ENCODE measurements at places on chromosomes 1 and 21.

DNA sequence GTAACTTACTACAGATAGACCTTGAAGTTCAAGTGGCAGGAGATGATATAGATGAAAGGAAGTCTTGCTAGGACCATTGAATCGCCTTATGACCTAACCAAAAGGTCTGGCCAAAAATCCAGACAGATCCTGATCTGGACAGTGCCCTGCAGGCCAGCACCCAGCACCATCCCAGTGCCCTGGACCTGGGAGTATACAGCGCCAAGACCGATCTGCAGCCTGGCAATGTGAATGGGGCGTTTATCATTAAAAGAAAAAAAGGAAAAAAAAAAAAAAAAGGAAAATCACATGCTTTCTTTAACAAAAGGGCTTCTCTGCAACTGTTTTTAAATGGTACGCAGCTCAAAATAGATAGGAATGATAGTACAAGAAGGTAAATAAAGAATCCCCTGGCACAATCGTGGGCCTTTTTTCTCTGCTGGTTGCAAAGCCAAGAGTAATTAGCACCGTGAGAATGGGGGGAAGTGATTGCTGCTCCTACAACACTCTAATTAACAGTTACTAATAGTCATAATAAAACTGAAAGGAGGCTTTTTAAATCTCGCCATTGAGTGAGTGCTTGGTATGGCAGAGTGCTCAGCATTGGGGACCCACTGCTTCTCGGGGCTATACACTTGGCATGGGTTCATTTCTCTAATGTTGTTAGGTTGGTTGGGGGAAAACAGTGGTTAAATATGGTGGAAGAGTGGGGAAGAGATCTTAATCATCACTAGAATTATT lies 146.7 kb downstream of the KAZN start:
- no peak for DNase-seq

GRCh38 chr1:212181015-212181882 lies 104.0 kb upstream of the PPP2R5A start:
- DNase-seq: no peak

GRCh38 chr1:30001011-30001731 lies 722.2 kb downstream of the MATN1 start:
- DNase-seq: no peak

DNA sequence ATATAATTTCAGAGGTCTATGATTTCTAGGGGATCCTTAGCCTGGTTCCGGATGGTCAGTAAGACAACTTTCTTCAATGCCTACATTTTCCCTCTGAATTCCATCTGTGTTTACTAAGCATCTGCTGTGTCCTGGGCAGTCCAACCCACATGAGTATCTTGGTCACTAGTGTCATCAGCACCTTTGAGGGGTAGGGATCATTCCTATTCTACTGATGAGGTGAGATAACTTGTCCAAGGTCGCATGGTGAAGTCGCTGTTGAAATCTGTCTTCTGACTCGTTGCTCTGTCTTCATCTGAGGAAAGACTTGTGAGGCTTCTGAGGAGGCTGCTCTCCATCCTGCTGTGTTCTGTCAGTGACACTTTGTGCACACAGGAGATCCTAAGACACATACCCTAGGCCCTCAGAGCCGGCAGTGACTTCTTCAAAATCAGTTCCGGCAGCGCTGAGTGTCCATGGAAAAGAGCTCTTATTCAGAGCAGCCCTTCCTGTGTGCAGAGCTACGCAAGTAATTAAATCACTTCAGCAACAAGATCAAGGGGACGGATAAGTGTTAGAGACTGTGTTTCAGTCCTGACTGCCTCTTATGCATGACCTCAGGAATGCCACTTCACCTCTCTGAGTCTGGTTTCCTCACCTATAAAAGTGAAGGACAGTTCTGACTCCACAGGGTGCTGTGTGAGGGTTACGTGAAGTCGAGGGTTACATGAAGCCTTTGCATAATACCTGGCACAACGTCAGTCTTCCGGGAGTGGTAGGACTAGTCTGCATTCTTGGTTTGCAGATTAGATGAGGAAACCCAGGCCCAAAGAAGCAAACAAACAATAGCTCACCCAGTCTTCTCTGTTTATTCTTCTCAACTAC lies 28.4 kb downstream of the AK2 start:
- no peak for DNase-seq

DNA sequence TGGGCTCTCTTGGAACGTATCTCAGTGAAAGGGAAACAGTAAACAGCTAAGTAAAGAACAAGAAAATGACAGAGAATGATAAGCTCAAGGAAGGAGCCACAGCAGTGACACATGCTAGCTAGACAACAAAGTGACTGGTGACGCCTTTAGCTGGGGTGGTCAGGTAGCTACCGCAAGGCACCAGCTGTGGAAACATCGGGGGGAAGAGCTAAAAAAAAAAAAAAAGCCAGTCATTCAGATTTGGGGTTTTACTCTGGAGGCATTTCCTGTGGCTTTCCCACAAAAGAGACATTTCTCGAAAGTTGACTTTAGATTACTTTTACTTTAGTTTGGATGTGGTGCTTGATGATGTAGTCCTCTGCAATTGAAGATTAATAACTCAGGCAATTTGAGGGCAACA lies 2.1 kb downstream of the FHAD1 start:
- DNase-seq: peak; percentile 66

- DNase-seq: no peak
Measured at GRCh38 chr21:37623689-37624088, 257.1 kb downstream of the DYRK1A start.

DNA sequence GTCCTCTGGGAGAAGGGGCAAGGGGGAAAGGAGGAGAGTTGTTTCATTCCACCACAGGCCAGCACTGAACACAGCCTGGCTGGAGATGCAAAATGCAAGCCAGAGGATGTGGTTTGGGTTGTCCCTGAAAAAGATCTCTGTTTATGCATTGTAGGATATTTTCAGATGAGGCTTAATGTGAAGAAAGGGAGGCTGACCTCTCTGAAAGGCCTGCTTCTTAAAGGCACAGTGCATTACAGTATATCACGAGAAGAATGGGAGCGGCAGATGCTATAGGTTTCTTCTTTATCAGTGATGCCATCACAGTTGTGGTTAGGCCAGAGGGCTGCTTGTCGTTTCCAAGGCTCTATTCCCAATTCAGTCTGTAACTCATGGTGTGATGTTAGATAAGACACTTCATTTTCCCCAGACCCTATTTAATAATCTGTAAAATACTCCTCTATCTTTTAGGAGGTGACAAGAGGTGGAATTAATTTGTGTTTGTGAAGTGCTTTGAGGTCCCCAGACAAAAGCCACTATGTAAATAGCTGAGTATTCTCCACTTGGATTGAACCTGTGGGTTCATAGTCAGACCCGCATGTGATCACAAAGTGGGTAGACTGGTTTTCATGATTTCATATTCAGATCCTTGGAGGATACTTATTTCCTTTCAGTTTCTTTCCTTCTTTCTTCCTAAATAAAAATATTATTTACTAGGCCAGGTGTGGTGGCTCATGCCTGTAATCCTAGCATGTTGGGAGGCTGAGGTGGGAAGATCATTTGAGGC lies 76.5 kb upstream of the WDR26 start:
- DNase-seq: peak; percentile 65

DNA sequence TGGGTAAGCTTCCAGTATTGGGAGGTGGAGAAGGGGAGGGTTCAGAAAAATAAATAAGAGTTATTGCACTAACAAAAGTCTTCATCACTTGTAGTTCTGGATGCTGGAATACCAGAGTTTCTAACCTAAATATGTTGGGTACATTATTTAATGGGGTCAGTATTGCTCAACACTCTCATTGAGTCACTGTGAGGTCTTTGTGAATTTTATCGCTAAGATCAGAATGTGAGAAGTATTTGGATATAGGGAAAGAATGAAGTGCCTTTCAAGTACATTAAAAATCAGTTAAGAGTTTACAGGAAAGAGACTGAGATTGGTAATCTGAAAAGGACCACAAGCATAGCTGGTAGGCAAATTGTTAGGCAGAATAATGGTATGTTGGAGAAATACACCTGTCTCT lies 8.8 kb downstream of the SNRPE start:
- no peak for DNase-seq

DNA sequence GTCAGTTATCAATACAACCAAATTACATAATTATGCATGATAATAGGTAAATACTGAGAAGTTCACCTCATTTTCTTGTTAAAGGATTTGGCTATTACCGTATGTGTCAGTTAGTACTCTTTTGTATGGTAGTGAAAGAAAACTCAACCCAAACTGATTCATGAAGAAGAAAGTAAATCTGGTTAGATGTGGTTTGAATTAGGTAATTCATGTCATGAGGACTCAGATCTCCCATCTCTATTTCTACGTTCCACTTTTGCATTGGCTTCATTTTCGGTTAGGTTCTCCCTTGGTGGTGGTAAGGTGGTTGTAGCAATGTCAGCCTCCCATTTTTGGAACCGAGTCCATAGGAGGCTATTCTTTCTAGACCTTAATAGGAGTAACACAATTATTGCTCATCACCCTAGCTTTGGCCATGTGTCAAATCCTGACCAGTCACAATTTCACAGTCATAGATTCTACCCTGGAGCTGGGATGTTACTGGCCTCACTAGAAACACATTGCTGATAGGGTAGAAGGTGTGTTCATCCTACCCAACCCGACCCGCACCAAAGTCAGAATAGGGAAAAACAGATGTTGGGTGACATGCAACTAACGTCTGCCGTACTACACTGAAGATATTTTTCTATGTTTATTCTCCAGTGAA lies 97.6 kb downstream of the OSBPL9 start:
- DNase-seq: no peak

DNA sequence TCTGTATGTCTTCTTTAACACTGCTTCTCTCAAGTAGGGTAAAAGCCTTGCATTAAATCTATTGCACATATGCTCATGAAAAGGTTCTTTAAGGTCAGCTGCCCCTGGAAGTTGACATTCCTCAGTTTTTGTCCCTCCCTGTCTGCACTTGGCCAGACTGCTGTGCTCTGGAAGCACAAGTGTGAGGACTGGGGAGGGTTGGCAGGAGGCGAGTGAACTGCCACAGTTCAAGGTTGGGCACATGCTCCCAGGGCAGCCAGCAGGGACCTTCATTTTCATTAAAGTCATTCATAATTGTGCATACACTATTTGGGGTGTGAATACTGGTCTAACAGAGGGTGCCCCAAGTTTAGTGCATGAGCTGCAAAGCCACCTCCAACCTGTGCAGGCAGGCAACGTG lies 10.9 kb upstream of the THEM5 start:
- DNase-seq: no peak

- DNase-seq: no peak
Measured at GRCh38 chr21:30439975-30440374, at the start of gene KRTAP15-1. Gene KRTAP15-1, plus strand, starts transcription at chr21:30440275. Its CDS starts 53 bp downstream, at chr21:30440328.

- no peak for DNase-seq
Measured at GRCh38 chr1:235139315-235139714, 10.7 kb upstream of the TOMM20 start.

DNA sequence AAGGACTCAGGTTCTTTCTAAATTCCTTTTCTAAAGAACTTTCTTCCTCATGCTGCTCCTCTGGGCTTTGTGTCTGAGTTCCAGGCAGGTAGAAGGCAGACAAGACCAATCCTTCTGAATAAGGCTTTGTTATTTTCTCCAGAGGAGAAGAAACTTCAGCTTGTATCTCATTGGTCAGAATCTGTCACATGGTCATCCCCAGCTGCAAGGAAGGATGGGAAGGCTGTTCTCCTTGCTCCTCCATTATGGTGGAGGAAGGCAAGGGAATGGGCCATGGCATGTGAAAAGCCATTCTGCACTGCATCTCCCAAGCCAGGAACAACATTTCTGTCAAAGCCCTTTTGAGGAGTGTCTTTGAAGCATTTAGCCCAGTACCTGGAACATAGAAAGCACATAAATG lies 50.6 kb upstream of the NTPCR start:
- no peak for DNase-seq

GRCh38 chr1:25806418-25806817 lies 6.4 kb downstream of the SELENON start:
- no peak for DNase-seq

GRCh38 chr1:28078262-28078661 lies 10.1 kb downstream of the EYA3 start:
- DNase-seq: no peak

DNA sequence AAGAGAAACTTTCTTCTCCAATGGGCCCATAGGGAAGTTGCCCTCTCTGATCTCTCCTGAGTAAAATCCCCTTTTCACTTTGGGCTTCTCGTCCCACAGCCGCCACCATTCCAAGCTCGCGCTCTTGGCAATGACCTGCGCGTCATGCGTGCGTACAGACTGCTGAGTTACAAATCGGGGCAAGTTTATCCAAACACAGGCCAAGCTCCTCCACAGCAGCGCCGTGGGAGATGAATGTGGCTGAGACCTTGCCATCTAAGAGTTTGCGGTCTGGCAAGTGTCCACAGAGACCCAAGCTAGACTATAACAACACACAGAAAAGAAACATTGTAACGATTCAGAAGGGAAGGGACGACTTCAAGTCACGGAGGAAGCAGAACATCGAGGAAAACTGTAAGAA lies 116.3 kb upstream of the SOD1 start:
- DNase-seq: no peak

GRCh38 chr1:179082333-179082998 lies 596 bp downstream of the TOR3A start:
- no peak for DNase-seq

DNA sequence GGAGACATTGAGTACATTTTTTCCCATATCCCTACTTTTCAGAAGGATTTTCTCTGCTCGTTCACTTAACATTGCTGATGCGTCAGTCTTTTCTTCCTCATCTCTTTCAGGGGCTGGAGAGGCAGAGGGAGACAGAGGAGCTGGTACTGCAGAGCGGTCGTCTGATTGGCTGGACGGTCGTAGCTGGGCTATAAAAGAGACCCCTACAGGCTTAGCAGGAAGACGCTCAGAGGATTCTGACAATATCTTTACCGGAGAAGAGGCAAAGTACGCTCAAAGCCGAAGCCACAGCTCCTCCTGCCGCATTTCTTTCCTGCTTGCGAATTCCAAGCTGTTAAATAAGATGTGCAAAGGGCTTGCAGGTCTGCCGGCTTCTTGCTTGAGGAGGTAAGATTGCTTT lies at the start of gene RGS4:
Gene RGS4, plus strand, starts transcription at position 220 of the 400 bp plus-strand sequence. Its CDS starts 124 bp downstream, at position 344.
- DNase-seq: no peak

- no peak for DNase-seq
Measured at GRCh38 chr1:991895-992294, 8.0 kb downstream of the HES4 start.

GRCh38 chr1:65281846-65282245 lies 27.5 kb upstream of the DNAJC6 start:
- DNase-seq: no peak

DNA sequence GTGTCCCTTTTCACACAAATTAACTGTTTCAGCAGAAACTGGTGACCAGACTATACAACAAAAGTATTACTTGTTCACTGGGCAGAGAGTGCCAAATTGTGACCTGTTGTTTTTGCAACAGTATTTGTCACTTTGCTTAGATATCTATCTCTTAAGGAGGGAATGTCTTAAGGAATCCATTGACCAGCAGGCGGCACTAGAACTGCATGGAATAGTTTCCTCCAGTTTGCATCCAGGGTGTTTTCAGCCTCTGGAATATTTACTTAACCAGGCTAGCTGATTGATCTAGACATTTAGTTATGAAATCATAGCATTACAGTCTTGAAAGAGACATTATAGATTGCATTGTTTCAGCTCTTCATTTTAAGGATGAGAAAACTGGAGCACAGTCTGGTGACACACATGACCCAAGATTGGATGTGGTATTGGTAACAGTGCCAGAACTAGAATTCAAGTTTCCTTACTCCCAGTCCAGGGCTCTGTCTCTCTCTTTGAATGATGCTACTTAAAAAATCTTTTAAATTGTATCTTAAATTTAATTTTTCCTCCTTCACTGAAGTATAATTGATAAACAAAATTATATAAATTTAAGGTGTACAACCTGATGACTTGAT lies 16.9 kb downstream of the RPTN start:
- peak; percentile 56 for DNase-seq

GRCh38 chr1:241916196-241916595 lies 41.4 kb upstream of the BECN2 start:
- no peak for DNase-seq
